ENCODE measurements at places on chromosomes 2 and 18. TPM values are rescaled to one million over a fixed set of nuclear protein-coding genes. Genes with fewer than 3 reads are reported as not detected.

The MOCOS gene
- 2.9 TPM for total RNA-seq

The ADRA2B gene
- 0.14 TPM for total RNA-seq

The REL gene
- 1.7 TPM for total RNA-seq

The IL36B gene
- not detected for total RNA-seq

The ASXL3 gene
- total RNA-seq, result not detected

The DLX2 gene
- 0.49 TPM for total RNA-seq

The CAVIN2 gene
- 45.9 TPM for total RNA-seq

The PLGLB1 gene
- 0.44 TPM for total RNA-seq

The COMMD1 gene
- 42.2 TPM for total RNA-seq

The ATG9A gene
- total RNA-seq, result 41.9 TPM

The NBAS gene
- total RNA-seq, result 15.6 TPM

The ALLC gene
- not detected for total RNA-seq

The CXCR1 gene
- not detected for total RNA-seq

The LYPD6B gene
- total RNA-seq, result not detected

The ECEL1 gene
- 0.23 TPM for total RNA-seq

The RGPD3 gene
- 0.16 TPM for total RNA-seq

The IL1F10 gene
- total RNA-seq, result 0.09 TPM

The IFIH1 gene
- 0.78 TPM for total RNA-seq

The MYO7B gene
- total RNA-seq, result 0.14 TPM
